T-helper 2 cell treated with Interferon-gamma antibody and Interleukin-4, amounts not matched to agents 5 μg/mL and 100 μg/mL, for 36 hours (primary cell): ENCODE measurements at places on chromosomes 5 and 9.

DNA sequence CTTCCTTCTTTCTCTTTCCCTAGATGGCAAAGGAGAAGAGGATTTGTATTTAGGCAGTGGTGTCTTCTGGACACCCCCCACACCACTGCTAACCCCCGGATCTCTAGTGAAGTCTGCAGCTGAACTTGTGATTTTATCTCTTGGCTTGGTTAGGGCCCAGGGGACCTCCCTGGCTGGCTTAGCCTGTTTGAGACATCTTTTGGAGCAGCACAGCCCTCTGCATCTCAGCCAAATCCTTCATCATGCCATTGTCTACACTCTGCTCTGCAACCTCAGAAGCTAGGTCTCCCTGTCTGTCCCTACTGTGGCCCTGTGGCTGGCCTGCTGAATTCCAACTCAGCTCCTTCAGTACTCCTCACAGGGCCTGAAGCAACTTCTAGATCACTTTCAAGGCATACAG lies 81.7 kb downstream of the MUSK start:
- no peaks in the 10 kb centered on the region for H3K4me1 ChIP-seq
- DNase-seq = no peak
- H3K4me3 ChIP-seq = no peak overlapping the region

GRCh38 chr9:12695474-12695873 lies 2.3 kb downstream of the TYRP1 start:
- no peak for DNase-seq
- no peak overlapping the region for H3K27ac ChIP-seq

- H3K4me1 ChIP-seq = peaks cover 9% of the 10 kb centered on the region
- H3K36me3 ChIP-seq = no peaks in the 10 kb centered on the region
- no peak for DNase-seq
- H3K4me3 ChIP-seq = no peak overlapping the region
- H3K27ac ChIP-seq = no peak overlapping the region
Measured at GRCh38 chr5:102818345-102818744, 63.2 kb downstream of the PAM start.

DNA sequence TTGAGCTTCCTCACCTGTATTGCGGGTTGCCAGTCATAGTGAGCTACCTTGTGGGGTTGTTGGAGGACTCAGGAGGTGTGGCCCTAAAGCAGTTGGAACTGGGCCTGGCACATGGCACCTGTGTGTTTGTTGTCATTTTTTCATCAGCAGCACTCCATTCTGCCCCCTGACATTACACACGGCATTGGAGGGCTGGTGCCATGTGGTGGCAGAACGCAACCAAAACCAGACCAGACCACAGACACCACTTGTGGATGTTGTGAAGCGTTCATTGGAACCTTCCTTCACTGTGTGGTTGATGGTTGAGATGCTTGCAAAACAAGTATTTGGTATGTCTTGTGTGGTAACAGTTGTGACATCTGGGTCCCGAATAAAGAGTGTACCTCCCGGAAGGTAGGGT lies 113.2 kb upstream of the ERCC6L2 start:
- H3K27me3 ChIP-seq = peaks cover 9% of the 10 kb centered on the region
- DNase-seq = no peak
- no peak overlapping the region for H3K4me3 ChIP-seq
- H3K36me3 ChIP-seq = no peaks in the 10 kb centered on the region
- peaks cover 4% of the 10 kb centered on the region for H3K4me1 ChIP-seq

GRCh38 chr9:93684161-93684765 lies 107.9 kb downstream of the PHF2 start:
- no peaks in the 10 kb centered on the region for H3K27me3 ChIP-seq
- no peak overlapping the region for H3K4me3 ChIP-seq
- H3K27ac ChIP-seq = no peak overlapping the region
